AG09309 (cell line): ENCODE measurements at places on chromosomes 2 and 18.

GRCh38 chr18:30920757-30921156 lies 121.8 kb downstream of the DSC3 start:
- DNase-seq, result no peak

DNA sequence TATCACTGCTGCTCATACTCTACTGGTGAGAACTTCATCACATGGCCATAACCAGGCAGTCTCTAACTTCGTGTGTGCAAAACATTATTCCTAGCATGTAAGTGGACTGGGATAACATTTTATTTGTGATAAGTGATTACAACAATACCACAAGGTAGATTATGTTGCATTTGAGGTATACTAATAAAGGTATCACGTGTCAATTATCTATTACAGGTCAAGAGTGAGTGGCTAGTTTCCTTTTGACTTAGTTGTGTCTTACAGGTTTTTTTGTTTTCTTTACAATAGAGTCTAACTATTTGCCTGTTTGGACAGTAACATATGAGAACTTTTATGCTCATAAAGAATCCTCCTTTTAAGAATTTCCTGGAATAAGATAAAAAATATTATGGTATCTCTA lies 67.2 kb upstream of the DSC1 start:
- no peak for DNase-seq

DNA sequence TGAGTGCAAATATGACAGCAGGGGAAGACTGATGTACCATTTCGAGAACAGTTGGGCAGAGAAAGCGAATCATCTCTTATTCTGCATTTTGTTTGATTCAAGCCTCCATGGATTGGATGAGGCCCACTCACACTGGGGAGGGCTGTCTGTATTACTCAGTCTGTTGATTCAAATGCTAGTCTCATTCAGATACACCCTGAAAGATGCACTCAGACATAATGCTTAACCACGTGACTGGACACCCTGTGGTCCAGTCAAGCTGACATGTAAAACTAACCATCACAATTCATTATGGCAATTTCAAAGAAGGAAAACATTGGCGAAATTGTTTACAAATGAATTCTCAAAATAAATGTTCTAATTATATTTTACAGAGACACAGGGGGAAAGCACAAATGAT lies 1210.2 kb downstream of the DPP10 start:
- no peak for DNase-seq

GRCh38 chr2:228507231-228507824 lies 325.8 kb upstream of the SPHKAP start:
- DNase-seq, result no peak

GRCh38 chr2:162333968-162334367 lies 10.0 kb upstream of the GCA start:
- no peak for DNase-seq
